ENCODE measurements at places on chromosomes 12 and 14.

DNA sequence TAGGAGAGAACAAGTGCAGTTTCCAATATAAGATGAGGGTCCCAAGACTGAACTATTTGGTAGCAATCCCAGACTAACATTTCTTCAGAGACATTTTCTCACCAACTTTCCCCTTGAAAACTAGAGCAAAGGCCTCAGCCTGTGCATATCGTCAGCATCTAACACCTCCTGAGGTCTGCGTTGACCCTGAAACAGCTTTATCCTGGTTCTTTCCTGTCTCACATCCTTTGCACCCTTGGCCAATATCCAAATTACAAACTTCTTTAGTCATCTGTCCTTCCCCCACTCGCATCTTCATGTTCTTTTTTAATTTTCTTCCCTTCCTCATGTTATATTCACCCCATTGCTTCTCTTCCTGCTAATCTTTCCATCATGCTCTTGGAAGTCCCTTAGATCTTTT, 83.0 kb downstream of the FAR2 start:
- no peak for DNase-seq

- DNase-seq = peak; percentile 2
These were observed 266.3 kb downstream of the AACS start for GRCh38 chr12:125331342-125332052.

DNA sequence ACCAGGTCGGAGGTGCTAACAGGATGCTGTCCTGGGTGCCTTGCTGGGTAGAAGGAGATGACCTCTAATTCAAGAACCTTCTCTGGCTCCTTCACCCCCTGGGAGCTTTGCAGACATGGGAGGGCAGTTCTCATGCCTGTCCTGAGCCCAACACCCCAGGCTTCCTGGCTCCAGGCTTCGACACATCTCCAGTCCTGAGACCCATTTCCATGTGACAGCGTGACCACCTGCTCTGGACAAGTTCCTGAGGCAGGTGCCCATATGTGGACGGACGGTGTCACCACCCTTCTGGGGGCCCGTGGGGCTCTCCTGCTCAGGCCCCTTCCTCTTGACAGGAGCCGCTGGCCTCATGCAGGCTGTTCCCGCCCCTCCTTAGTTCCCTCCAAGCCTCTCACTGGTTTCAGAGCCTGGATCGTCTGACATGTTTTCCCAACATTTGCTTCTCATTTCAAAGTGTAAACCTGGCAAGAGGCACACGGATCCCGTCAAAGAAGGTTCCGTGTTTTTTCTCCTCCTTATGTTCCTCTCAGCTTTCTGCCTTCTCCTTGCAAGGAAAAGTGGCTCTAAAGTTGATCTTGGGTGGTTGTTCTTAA, 291.9 kb upstream of the RTL1 start:
- DNase-seq = no peak

DNA sequence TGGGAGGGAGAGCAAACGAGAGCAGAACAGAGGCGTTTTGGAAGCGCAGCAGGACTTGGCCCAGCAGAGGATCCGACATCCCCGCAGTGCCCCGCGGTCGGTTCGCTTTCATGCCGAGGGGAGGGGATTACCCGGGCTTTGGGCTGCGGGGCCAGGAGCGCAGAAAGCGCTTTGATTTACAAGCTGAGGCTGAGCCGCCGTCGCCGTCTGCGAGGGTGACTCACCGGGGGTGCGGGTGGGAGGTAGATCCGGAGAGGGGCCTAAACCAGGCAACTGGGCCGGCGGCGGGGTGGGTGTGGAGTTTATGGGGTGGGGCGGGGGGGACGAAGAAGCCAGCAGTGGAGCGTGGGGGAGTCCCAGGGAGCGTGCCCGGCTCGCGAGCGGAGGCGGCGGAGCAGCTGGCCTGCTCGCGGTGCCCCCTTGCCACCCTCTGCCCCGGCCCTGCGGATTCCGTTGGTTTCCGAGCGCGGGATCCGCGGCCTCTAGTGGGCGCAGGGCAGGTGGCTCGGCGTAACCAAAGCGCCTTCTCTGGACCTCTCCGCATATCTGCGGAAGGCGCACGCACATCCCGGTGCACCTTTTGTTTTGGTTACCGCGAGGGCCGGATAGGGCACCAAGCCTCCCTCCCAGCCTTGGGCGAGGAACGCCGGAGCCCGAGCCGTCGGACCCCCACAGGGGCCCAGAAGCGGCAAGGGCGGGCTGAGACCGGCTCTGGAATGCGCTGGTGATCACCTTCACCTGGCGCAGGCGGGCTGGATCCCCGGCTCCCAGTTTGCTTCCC, 2.6 kb downstream of the SIX4 start:
- peak; percentile 76 for DNase-seq

DNA sequence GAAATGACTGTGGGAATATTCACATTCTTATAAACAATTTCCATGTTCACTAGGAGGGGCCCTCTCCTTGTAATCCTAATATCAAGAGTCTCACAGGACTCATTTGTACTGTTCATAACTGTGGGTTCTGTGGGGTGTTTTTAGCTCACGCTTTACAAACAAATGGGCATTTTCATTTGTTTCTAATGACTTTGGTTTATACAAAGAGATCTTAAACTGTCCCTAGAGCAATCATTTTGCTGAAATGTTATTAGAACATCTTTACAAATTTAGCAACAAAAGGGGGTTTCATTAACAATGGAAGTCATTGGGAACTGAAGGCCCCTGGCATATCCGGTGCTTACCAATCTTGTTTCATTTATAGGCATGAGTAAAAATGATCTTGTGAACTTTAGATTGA, 370.5 kb downstream of the TRHDE start:
- DNase-seq = no peak

DNA sequence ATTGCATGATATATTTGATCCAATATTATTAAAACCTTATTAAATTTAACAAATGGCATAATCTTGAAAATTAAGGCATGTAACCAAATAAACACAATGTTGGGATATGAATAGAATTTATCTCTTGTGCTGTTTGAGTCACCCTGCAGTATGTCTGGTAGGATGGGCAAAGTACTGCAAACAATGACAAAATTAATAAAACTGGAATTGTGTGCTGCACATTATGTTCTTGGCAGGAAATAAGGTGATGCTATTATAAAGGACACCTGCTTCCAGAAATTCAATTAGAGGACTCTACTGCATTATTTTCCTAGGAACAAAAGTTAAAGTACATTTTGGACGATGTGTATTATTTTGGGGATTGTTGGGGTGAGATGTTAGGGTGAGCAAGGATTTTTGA, 132.7 kb downstream of the PPFIA2 start:
- DNase-seq = no peak

DNA sequence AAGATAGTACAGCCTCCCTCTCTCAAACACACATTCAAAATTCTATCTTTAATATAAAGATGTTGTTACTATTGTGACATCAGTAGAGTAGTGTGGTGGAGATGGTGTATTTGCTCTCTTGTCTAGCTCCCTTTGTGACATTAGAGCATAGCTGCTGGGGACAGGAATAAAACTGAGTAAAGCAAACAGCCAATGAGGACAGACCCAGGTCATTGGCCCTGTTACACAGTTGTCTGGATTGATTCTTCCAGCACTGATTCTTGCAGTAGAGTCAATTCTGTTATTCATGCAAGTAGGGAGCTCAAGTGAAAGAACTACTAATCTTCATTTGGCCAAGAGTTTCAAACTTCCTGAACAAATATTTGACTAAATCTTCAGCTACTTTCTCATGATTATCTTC, 72.4 kb downstream of the SCN8A start:
- no peak for DNase-seq

DNA sequence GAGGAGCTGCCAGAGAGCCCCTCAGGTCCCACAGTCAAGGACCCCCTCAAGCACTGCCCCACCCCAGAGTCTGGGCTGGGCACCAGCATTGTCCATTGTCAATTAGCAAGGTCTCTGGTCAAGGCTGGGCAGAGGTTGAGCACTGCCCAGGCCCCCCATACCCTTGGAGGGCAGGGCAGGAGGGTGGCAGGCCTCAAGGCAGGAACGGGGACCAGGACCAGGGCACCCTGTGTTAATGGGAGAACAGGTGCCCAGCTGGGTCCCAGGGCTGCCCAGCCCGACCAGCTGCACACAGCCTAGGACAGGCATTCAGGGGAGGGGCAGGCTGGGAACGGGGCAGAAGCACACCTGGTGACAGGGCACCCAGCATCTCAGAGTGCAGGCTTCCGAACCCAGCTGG, 18.4 kb downstream of the SIVA1 start:
- DNase-seq = no peak

DNA sequence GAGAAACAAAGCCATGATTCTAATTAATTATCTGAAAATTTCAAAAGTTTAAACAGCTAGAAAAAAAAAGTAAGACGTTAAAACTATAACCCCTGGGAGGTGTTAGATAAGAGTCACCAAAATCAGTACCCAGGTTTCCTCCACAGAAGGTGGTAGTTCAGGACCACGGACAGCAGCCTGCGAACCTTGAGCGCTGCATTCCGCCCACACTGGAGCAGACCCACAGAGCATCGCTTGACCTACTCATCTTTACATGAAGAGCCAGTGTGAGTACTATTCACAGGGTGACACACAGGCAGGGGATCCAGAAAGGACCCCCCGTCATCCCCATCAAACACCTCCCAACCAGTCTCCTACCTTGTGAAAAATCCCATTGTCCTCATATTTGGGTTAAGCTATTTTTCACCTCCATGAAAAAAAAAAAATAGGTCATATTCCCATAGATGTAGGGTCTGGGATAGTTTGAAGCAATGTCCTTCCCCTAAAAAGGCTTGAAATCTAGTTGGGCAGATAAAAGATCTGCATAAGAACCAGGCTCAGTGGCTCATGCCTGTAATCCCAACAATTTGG, 8.8 kb upstream of the CHGA start:
- peak; percentile 37 for DNase-seq

DNA sequence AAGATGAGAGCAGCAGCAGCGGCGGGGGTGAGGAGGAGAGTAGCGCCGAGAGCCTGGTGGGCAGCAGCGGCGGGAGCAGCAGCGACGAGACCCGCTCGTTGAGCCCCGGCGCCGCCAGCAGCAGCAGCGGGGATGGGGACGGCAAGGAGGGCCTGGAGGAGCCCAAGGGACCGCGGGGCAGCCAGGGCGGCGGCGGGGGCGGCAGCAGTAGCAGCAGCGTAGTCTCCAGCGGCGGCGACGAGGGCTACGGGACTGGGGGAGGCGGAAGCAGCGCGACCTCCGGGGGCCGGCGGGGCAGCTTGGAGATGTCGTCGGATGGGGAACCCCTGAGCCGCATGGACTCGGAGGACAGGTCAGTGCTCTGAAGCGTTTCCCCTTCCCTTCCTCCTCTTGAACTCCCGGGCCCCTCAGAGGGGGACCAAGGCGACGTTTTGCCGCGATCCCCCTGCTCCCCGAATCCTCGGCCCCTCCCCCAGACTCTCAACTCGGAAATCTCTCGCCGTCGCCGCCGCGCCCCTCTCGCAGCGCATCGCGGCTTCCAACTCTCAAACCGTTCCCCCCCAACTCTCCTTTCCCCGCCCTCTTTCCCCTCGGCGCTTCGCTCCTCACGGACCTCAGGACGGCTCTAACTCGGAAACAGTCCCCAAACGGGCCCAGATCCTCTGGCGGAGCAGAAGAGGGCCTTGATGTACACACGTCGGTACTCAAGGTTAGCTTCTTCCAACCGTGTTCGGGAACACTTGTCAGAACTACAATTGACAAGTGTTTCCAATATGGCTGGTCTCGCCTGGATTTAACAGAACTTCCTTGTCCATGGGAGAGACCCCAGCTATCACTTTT, 947 bp downstream of the AEBP2 start:
- DNase-seq = peak; percentile 76

- DNase-seq = no peak
These were observed at the start of gene NPC2 for GRCh38 chr14:74492776-74493342. Gene NPC2 (minus strand): TSS chr14:74493305. CDS start chr14:74493274, 31 bp downstream.

DNA sequence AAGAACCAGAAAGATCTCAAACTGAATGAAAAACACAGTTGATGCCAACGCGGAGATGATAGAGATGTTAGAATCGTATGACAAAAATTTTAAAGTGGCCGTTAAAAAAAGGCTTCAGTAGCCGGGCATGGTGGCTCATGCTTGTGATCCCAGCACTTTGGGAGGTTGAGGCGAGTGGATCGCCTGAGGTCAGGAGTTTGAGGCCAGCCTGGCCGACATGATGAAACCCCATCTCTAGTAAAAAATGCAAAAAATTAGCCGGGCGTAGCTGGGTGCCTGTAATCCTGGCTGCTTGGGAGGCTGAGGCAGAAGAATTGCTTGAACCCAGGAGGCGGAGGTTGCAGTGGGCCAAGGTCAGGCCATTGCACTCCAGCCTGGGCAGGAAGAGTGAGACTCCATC, 5.4 kb upstream of the ACVRL1 start:
- DNase-seq = no peak

DNA sequence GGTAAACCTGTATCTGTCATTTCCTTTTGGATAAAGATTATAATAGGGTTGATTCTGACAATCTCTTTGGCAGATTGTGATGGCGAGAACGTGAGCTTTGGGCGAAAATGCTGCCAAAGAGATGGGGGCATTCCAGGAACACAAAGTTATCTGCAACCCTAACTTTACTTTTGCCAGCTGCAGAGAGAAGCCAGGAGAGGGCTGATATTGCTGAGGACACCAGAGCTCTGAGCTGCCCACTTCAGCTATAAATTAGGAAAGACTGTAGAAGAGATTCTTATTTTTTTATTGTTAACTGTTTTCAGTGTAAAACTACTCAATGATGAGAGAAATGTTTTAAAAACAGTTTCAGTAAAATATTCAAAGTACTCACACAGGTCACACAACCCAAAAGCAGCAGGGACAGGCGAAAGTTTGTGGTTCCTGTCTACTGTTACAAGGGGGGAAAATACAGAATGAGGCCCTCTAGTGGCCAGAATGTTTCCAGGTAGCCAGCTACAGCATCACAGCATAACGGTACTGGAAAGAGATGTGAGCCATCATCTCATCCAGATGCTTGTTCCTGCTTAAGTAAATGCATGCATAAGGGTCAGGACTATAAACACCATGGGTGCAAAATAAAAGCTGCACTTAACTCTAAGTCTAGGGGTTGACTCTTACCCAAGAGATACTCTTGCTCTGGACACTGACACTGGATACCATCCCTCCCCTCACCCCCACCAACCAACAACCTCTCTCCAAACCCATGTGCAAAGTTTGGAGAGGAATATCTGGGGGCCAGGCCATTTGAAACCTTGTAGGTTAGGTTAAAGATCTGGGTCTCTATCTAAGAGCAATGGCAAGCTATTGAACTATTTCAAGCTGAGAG, 498.4 kb downstream of the RMST start:
- DNase-seq = peak; percentile 56

DNA sequence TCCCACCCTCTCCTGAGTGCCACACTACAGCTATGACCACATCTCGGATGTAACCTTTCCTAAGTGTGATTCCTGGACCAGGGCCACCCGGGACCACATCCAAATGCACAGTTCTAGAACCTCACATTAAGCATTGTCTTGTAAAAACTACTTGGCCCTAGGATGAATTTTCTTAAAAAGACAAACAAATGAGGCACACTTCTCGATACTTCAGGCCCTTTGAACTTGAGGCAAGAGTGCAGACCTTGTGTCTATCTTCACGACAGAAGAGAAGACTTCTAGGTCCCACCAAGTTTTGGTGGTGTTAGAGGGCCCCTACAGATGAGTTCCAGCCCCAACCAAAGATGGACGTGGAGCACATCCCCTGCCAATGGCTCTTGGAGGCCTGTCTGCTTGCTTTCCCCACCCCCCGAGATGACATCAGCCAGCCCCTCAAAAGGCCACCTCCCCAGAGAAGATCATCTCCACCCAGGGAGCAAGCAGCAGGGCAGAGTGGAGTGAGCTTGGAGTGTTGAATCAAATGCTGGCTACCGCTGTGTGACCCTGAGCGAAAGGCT, 9.3 kb downstream of the ISCU start:
- DNase-seq = no peak
